ENCODE measurements at places on chromosomes 1 and 21. TPM values are rescaled to one million over a fixed set of nuclear protein-coding genes. Genes with fewer than 3 reads are reported as not detected.

Gene VHLL
- total RNA-seq = 0.43 TPM

Gene MARK1
- total RNA-seq = 1.8 TPM

Gene ZNF683
- total RNA-seq = not detected

Gene FAM3B
- 3.5 TPM for total RNA-seq

Gene IPO9
- 43.8 TPM for total RNA-seq

Gene BNIPL
- total RNA-seq = 0.60 TPM

Gene TTC34
- total RNA-seq = 2.2 TPM

Gene BCAR3
- total RNA-seq = 17.7 TPM

Gene MRAP
- not detected for total RNA-seq

Gene CD1C
- total RNA-seq = not detected

Gene GSTM4
- 75.2 TPM for total RNA-seq

Gene GOLT1A
- total RNA-seq = not detected

Gene MIXL1
- total RNA-seq = not detected

Gene OR2G6
- not detected for total RNA-seq

Gene RASSF5
- total RNA-seq = 1.9 TPM

Gene TNFRSF14
- total RNA-seq = 47.5 TPM

Gene LGR6
- 1.4 TPM for total RNA-seq

Gene RHBDL2
- not detected for total RNA-seq

Gene GBP7
- not detected for total RNA-seq

Gene SLC6A17
- total RNA-seq = 0.05 TPM

Gene HCRTR1
- not detected for total RNA-seq

Gene NKAIN1
- total RNA-seq = 0.12 TPM

Gene SMCP
- total RNA-seq = not detected

Gene OTUD7B
- 35.8 TPM for total RNA-seq

Gene CENPF
- total RNA-seq = 1.3 TPM

Gene PROK1
- total RNA-seq = 246 TPM

Gene MAP1LC3C
- 1.4 TPM for total RNA-seq

Gene SPATA46
- not detected for total RNA-seq

Gene CFAP298
- 18.6 TPM for total RNA-seq

Gene TNN
- total RNA-seq = not detected

Gene GPATCH2
- total RNA-seq = 10.4 TPM

Gene CYP4X1
- total RNA-seq = 1.7 TPM

Gene PRAMEF25
- total RNA-seq = not detected

Gene AUNIP
- total RNA-seq = 0.46 TPM

Gene CXADR
- 40.7 TPM for total RNA-seq

Gene PLA2G5
- 33.8 TPM for total RNA-seq

Gene SYCP1
- total RNA-seq = not detected

Gene NBPF10
- 1.5 TPM for total RNA-seq

Gene HMGCS2
- total RNA-seq = 0.57 TPM

Gene ZNF644
- 56.5 TPM for total RNA-seq

Gene LEMD1
- 0.78 TPM for total RNA-seq

Gene RIMKLA
- 0.07 TPM for total RNA-seq

Gene OPRD1
- total RNA-seq = not detected

Gene LCE2C
- total RNA-seq = not detected

Gene AMPD1
- total RNA-seq = not detected

Gene PDC
- not detected for total RNA-seq

Gene ADARB1
- 23.7 TPM for total RNA-seq

Gene SLAMF1
- 0.23 TPM for total RNA-seq

Gene GJA4
- total RNA-seq = 22.3 TPM

Gene GJA8
- not detected for total RNA-seq

Gene CLCA1
- total RNA-seq = 0.07 TPM

Gene GPR3
- not detected for total RNA-seq

Gene ACADM
- 47.1 TPM for total RNA-seq

Gene CTBS
- 11.9 TPM for total RNA-seq
